ENCODE measurements at places on chromosomes 4 and X.

DNA sequence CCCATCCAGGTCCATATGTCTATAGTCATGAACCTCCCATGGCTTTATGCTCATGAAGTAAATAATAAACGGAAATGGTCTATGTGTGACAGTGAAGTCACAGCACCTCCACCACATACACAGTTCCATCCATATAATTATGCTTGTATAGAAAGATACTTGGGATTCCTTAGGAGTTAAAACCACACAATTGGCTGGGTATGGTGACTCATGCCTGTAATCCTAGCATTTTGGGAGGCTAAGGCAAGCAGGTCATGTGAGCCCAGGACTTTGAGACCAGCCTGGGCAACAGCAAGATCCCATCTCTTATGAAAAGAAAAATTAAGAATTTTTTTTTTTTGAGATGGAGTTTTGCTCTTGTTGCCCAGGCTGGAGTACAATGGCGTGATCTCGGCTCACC is 55.6 kb upstream of the RBM47 start:
- DNase-seq = no peak

- no peak for DNase-seq
These were observed 86.9 kb upstream of the MAGEB16 start for GRCh38 chrX:35711281-35711680.

DNA sequence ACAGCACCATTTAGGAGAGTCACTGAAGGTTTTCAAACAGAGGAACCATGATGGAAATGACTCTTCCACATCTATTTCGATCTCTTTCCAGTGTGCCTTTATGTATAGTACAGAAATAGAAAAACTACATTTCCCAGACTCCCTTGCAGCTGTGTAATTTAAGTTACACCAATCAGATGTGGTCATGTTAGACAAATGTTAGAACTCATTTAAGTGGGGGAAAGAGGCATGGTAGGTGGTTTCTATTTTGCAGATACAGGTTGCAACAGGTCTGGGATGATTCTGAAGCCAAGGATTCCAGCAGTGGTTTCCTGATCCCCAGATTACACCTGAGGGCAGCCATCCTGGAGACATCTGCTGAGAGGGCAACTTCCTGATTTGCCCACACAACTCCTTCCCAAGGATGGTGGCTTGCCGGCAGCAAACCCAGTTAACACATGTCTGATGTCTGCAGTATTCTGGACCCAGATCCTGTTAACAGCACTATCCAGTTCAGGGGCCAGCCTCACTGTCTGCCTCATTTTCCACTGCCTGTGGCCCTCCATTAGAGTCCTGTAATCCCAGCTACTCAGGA is 38.7 kb upstream of the PDK3 start:
- DNase-seq = no peak

DNA sequence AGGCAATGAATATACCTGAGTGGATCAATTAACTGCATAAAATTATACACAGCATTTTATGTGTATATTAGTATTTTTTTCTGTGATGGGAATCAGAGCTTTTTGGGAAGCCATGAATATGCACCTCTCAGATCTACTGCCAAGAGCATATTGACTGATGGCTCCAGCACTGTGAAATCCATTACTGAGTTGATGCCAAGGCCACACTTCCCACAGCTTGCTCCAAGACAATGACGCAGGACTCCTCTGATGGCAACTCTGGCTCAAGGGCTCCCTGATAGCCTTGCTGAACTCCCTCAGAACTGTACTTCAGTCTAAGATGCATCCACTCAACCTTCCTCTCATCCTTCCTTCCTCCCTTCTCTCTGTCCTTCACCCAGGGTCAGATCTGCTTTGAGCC is 82.7 kb downstream of the OTC start:
- no peak for DNase-seq

GRCh38 chr4:39571054-39571453 is 43.8 kb upstream of the UGDH start:
- DNase-seq = no peak

DNA sequence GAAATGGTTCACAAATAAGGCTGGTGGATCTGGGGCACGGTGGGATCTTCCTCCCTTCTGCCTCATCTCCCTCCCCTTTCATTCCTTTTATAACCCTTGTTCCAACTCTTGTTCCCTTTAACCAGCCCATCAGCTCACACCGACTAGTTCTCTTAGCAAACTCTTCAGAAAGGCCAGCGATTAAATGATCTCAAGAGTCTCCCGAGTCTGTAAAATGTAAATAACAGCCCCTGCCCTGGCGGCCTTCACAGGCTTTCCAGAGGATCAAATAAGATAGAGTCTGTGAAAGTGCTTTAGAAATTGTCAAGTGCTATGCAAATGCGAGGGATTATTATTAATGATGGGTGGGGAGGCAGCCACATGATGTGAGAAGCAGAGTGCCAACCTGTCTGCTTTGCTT is 27.1 kb downstream of the TSC22D3 start:
- DNase-seq = no peak

DNA sequence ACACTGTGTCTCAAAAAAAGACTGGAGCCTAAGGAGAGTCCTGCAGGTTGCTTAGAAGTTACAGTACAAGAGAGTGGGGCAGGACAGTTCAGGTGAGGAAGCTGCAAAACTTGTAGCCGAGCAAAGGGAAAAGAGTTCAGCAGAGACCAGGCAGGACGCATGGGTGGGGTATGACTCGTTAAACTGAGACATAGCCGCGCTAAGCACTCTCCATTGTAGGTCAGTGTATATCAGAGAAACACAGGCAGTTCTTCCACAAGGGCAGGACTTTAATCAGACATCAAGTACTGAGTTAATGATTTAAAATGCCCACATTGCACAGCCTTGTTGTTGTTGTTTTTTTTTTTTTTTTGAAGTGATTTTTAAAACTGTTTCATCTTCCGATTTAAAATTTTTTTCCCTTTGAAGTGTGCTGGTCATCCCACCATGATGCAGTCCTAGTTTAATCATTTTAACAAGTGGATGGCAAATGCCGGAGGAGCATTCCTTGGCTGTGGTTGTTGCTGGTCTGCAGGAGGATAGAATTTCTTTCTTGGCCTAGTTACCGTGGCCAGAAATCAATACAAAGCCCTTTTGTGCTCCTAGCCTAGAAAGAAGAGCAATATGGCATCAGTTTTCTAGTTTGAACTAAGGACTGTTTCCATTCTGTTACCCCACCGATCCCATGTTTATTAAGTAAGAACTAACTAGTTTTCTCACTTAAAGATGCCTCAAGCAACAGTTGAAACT is 10.3 kb downstream of the LAP3 start:
- no peak for DNase-seq

GRCh38 chr4:80008971-80009370 is 64.1 kb downstream of the ANTXR2 start:
- no peak for DNase-seq

GRCh38 chr4:107863850-107864371 is 39.2 kb downstream of the SGMS2 start:
- no peak for DNase-seq

Measured in stimulated activated CD8-positive, alpha-beta memory T cell treated with anti-CD3 and anti-CD28 coated beads, Interleukin-4, amount 100 ng/mL, for 1 hour (primary cell).